ENCODE measurements at places on chromosomes 7 and 10.

- no peak for DNase-seq
Observed at GRCh38 chr10:71538608-71539260, 142.0 kb downstream of the CDH23 start.

- no peak for DNase-seq
Observed at GRCh38 chr7:138907850-138908249, 73.3 kb downstream of the KIAA1549 start.

- DNase-seq: peak; percentile 90
Observed at GRCh38 chr10:104340111-104340526, 1.9 kb upstream of the ITPRIP start.

GRCh38 chr10:28996947-28997551, 291.8 kb upstream of the LYZL1 start:
- DNase-seq: no peak

- peak; percentile 3 for DNase-seq
Observed at GRCh38 chr10:45809837-45810236, 37.5 kb downstream of the AGAP4 start.

- no peak for DNase-seq
Observed at GRCh38 chr7:12648704-12649261, 38.6 kb upstream of the ARL4A start.

DNA sequence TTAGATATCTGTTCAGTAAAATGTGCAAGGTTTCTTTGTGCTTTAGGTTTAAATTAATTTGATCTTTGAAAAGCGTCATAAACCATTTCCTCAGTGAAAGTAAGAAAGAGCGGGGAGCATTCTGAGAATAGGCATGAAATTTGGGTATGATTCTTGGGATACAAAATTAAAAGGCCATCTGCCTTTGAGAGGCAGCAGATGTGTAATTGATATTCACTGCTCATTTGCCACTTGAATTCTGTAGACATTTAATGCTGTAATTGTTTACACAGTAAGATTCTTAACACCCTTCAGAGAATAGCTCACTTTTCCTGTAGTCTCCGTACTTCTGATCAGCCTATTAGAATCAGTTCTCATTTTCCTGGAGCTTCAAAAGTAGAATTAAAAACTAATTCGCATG, 18.7 kb downstream of the FRMD4A start:
- no peak for DNase-seq

GRCh38 chr7:28802450-28802849, 155.7 kb downstream of the TRIL start:
- peak; percentile 17 for DNase-seq

DNA sequence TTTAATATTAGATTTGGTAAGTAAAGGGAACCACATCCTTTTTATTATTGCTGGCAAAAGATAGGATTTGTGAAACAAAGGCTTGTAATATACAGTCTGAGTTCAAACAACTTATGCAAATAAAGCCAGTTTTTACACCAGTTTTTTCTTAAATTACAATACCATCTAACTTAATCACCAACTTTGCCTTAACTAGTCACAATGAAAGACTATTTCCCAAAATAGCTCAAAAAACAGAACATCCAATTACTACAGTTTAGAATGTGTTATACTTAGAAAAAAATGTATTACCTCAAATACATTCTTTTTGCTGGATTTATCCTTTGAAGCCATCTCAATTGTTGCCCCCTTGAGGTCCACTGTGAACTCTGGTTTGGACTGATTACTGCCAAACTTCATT, 108.5 kb downstream of the ARHGAP12 start:
- no peak for DNase-seq

DNA sequence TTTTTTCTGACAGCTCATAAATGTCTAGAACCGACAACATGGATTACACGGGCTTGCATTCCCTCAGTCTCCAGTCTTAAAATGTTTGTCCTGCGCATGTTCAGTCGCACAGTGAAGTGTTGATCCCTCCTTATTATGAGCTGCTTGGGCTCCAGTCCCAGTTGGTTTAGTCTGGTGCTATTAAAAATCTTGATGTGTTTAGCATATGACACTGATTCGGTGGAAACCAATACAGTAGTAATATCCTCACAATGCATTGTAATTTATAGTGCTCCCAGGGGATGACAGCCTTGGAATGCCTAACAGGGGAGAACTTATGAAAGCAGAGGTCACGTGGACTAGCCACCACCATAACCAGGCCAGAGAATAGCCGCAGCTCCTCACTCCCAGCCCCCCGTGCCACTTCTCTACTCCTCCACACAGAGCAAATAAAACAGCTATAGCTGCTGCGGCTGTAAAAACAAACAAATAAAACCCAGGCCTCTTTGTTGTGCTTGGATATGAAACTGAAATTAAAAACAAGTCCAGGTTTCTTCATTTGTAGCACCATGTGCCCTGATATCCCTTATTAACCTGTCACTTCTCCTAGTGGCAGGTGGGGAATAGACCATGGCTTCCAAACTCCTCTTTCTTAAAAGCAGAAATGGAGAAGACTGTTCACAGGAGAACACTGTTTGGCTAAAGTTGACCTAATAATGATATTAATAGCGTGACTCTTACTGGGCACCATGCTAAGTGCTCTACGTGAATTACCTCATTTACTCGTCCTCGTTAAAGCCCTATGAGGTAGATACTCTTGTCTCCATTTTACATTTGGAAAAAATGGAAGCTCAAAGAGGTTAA, 7.7 kb downstream of the DPCD start:
- DNase-seq: peak; percentile 34

- DNase-seq: no peak
Observed at GRCh38 chr10:114685456-114685855, 27.4 kb upstream of the ABLIM1 start.

DNA sequence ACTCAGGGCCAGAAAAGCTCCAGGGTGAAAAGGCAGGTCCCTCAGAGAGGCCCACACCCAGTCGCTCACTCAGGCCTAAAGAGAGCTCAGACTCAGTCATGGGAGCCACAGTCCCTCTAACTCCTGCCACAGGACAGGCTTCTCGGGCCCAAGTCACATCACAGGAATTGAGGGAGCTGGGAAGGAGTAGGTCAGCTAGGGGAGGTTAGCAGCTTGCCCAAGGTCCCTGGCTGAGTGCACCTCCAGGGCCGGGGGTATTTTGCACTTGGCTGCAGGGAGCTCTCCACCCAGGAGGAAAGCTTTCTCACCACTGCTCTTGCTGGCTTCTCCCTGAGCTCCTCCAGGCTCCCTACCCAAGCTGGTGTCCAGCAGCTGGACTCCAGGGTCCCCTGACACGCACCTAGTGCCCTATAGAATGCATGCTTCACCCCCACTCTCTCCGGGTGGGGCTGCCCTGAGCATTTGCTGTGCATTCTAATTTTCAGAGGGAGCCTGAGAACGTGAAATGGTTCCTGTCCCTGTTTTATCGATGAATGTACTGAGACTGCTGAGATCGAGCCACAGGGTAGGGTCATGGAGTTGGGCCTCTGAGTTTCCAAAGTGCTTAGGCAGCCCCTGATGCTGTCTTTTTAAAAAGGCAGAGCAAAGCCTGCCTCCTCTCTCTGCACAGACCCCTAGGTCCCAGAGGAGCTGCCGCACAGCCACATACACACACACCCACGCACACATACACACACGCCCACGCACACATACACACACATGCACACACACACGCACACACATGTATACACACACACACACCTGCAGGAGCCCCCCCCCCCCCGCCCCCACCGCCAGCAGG, 37.9 kb upstream of the RET start:
- no peak for DNase-seq

- DNase-seq: no peak
Observed at GRCh38 chr7:127865466-127865865, 165.8 kb downstream of the LRRC4 start.

GRCh38 chr10:15345450-15345849, 25.6 kb downstream of the FAM171A1 start:
- DNase-seq: no peak

GRCh38 chr7:121054925-121055324, 66.4 kb downstream of the CPED1 start:
- no peak for DNase-seq

GRCh38 chr7:69898189-69898588, 299.9 kb downstream of the AUTS2 start:
- DNase-seq: no peak

GRCh38 chr10:122233857-122234348, 37.2 kb upstream of the BTBD16 start:
- DNase-seq: no peak

DNA sequence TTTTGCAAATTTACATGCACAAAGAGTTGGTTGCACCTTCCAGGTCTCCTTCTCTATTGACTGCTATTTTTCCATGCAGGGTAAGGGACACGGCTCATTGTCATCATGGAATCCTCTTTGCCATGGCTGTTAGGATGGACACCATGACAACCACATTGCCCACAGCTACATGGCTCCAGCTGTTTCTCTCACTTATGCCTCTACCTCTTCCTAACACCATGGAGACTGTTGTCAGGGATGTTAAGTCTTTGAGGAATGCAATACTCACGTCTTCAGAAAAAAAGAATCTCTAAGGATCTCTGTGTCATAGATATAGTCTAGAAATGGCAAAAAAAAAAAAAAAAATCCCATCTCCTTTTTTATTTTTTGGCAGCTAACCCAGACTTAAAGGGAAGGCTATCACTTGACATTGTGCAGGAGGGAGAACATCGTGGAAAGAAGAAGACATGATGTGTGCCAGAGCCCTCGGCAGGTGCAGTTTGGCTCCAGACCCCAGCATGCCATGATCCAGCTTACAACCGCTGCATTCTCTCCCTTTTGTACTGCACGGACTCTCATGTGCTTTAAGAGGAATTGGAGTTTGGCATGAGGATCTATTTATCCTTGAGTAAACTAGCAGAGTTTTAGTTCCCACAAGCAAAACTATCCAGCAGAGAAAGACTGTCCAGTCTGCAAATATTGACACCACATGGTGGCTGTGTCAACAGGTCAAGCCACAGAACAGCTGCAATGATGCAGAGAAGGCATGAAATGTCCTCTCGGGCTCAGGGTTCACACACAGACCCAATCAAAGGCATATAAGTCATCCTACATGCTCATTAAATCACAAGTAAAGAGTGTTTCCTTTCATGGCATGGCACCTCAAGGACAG, 70.8 kb downstream of the FRMD4A start:
- peak; percentile 86 for DNase-seq

- DNase-seq: no peak
Observed at GRCh38 chr10:8498881-8499280, 444.4 kb downstream of the GATA3 start.

DNA sequence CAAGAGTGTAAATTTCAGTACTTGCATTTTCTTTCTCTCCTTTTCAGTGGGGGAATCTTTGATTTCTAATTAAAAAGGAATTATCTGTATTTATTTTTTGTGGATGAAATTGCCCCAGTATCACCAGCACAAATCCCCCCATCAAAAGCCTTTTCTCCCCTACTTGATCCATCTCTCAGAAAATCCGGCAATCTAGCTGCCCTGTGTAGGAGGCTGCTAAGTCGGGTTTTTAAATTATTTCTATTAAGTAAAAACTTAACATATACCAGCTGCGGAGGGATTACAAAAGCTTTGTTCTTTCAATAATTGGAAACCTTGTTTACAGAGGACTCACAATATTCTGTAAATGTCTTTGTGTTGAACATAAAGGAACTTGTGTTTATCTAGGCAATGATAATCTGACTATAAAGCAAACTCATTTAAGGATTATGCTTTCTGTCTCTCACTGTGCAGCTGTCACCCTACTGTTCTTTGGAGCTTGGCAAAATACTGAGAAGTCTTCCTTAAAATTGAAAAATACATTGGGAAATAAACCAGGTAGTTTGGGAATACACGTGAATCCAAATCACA, 177.4 kb upstream of the PRR15 start:
- DNase-seq: no peak

GRCh38 chr7:130903358-130903974, 169.5 kb upstream of the KLF14 start:
- DNase-seq: no peak

- DNase-seq: no peak
Observed at GRCh38 chr7:141387521-141388217, 163.5 kb upstream of the AGK start.

- no peak for DNase-seq
Observed at GRCh38 chr7:35252612-35253459, 1.1 kb downstream of the TBX20 start.

DNA sequence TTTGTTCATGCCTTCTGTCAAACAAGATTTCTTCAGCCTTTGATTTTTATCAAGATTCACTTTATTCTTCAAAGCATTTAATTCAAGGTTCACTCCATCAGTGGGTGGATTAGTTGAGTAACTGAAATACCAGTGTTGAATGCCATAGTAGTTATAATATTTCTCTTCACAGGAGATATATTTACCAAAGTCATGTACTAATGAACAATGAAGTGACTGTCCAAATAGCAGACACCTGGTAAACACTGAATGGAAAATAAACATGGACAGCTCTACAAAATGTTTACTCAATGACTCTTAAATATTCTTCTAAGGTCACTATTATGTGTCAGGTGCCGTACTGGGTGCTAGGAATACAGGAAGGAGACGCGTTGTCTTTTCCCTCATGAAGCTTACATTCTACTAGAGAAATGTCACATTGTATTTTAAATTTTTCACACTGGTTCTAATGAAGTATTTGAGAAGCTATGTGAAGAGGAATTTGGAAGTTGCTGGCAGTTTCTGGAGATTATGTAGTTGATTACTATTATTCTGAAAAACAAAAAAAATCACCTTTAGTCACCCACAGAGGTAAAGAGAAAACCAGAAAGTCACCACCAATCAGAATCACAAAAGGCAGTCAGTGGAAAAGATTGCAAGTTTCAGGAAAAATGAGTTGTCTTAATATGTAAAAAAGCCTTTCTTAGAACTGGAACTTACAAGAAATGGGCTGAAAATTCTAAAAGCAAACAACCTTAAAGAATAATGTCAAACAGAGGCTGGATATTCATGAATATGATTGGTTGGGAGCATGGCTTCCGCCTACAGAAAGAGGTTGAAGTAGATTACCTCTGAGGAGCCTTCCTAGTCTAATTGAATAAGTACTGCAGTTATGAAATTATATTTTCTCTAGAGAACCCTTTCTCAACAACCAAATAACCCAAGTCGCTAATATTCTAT, 84.5 kb downstream of the RTKN2 start:
- no peak for DNase-seq

- DNase-seq: no peak
Observed at GRCh38 chr7:38229884-38230642, 43.4 kb downstream of the TARP start.

GRCh38 chr7:141511316-141511675, 39.9 kb upstream of the AGK start:
- no peak for DNase-seq

- no peak for DNase-seq
Observed at GRCh38 chr7:100892364-100893317, 3.0 kb downstream of the ACHE start.

- peak; percentile 41 for DNase-seq
Observed at GRCh38 chr7:101232141-101232850, 5.3 kb downstream of the CLDN15 start.

- no peak for DNase-seq
Observed at GRCh38 chr7:130144312-130145171, 60.7 kb downstream of the TMEM209 start.

Data from LNCaP clone FGC (cell line).